H1 (cell line): ENCODE measurements at places on chromosomes 4 and X.

DNA sequence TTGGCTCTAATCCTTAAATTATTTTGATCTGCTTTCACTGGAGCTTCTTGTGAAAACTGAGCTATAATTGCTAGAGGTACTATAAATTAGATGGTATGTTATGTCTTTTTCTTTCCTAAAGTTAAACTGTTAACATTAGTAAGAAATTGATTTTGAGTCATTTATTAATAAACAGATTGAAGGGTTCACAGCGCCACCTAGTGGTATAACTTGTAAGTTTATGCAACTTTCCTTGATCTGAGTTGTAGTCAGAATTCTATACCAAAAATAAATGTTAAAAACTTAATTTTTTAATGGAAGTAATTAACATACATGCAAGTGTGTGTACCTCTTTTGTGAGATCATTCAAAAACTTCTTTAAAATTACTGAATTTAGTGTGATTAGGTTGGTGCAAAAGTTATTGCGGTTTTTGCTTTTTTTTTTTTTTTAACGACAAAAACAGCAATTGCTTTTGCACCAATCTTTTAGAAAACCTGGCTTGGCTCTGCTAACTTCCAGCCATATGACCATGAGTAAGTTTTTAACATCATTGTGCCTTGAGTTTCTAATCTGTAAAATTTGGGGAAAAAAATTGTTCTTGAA, 151.5 kb downstream of the CENPC start:
- DNase-seq, result no peak

- DNase-seq, result no peak
Observed at GRCh38 chr4:3364634-3365314, 72.0 kb downstream of the RGS12 start.

DNA sequence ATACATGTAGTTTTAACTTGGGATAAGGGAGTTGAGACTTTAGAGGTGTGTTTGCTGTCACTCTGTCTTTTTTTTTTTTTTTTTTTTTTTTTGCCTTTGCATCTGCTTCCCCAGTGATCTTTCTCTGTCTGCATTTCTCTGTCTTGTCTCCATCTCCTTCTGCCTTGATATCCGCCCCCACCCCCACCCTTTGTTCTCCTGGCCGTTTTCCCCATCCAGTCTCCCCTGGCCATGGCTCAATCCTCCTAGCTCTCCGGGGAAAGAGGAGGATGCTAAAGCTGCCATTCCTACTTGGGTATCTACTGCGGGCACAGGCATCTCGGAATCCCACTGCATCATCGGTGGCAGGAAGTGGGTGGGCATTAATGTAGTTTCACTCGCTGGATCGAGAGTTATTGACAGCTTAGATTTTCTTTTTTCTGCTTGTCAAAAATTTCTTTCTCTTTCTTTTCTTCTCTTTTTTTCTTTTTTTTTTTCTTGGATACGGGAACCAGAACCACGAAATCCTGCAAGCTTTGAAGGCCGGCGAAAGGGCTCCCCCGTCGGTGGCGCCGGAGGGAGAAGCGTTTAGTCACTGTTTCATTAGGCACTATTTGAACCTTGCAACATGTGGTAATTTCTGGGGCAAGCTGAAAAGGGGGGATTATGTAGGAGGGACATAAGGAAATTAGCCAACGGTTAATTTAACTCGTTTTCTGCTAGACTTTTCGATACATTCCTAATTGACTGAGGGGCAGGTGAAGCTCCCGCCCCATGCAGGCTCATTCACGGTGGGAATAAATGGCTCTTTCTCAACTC, 8.2 kb downstream of the GSX2 start:
- no peak for DNase-seq

GRCh38 chrX:133922390-133922771, 63.0 kb downstream of the GPC3 start:
- DNase-seq, result no peak

GRCh38 chr4:1576304-1576960, 107.7 kb downstream of the FAM53A start:
- DNase-seq, result no peak

DNA sequence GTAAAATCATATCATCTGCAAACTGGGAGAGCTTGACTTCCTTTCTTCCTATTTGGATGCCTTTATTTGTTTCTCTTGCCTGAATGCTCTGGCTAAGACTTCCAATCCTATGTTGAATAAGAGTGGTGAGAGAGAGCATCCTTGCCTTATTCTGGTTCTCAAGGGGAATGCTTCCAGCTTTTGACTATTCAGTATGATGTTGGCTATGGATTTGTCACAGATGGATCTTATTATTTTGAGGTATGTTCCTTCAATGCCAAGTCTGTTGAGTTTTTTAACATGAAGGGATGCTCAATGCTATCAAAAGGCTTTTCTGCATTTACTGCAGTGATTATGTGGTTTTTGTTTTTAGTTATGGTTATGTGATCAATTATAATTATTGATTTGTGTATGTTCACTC, 2144.6 kb upstream of the TENM3 start:
- no peak for DNase-seq

GRCh38 chr4:118398226-118399090, 45.7 kb upstream of the PRSS12 start:
- no peak for DNase-seq

DNA sequence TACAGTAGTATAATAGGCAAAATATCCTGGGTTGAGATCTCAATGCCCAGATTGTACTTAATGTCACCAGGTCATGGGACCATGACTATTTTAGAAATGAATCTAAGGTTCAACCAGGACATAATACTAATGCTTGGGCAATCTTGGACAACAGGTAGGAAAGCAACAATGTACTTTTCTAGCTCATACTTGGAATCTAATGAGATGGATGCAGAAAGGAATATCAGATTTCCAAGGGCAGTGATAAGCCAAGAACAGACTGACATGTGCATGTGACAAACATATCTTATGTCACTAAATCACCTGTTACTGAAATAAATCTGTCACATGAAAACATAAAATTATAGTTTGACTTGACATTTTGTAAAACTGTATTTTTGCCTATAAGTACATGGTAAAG, 51.1 kb downstream of the RPS6KA3 start:
- no peak for DNase-seq

DNA sequence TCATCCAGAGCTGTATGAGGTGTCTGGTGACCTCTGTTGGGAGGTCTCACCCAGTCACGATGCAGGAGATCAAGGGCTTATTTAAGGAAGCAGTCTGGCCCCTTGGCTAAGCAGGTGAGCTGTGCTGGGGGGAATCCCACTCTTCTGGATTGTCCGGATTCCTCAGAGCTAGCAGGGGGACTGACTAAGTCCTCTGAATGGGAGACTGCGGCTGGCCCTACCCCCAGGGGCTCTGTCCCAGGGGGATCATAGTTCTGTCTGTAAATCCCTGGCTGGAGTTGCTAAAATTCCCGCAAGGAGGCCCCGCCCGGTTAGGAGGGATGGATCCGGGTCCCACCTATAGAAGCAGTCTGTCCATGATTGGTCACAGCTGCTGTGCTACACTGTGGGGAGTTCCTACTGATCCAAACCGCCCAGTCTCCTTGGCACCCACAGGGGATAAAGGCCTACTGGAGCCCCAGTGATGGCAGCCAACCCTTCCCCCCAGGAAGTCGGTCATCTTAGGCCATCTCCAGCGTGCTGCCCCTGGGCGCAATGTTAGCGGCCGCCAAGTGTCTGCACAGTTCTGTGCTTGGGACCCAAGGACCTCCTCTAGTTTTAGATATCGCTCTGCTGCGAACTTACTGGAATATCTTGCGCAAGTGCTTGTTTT, 118.2 kb upstream of the KLF8 start:
- peak; percentile 39 for DNase-seq

GRCh38 chr4:109177096-109177810, 125.2 kb downstream of the COL25A1 start:
- no peak for DNase-seq

GRCh38 chrX:69207216-69207615, 42.0 kb upstream of the PJA1 start:
- no peak for DNase-seq

- no peak for DNase-seq
Observed at GRCh38 chr4:22192084-22192511, 243.5 kb upstream of the KCNIP4 start.

DNA sequence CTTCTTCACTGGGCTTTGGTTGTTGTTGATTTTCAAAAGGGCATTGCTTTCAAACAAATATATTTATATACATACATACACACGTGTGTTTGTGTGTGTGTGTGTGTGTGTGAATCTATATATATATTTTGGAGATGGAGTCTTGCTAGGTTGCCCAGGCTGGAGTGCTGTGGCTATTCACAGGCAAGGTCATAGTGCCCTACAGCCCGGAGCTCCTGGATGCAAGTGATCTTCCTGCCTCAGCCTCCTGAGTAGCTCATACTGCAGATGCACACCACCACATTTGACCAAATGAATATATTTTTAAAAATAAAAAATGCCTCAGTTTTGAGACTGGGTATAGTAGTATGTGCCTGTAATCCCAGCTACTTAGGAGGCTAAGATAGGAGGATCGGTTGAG, 34.4 kb downstream of the FRAS1 start:
- no peak for DNase-seq

GRCh38 chr4:153546280-153546679, 80.1 kb downstream of the TMEM131L start:
- DNase-seq, result no peak

DNA sequence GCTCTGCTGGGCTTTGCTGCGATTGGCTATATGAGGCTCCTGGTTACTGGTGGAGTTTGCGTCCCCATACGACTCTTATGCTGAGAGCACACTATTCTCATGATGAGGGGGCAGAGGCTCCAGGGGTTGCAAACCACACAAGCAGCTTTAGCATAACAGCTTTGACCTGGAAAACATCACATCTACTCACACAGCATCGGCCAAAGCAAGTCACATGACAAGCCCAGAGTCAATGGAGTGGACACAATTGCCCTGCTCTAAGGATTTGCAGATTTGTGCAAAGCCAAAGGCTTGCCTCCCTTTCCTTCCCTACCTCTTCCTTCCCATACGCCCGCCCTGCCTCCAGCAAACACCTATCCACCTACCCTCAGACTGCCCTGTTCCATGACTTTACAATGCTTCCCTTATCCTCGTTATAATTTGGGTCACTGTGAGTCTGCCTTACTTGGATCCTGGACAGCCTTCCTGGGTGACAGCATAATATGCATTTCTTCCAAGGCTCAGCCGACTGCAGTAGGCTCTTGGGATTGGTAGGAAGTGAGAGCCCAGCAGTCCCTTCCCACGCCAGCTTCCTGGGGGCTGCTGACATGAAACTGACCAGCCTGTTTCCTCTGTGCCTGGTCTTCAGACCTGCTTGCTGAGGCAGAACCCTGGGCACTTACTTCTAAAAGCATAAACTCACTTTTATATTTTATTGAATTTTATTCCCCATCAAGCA, 208.2 kb upstream of the PSAPL1 start:
- DNase-seq, result no peak

GRCh38 chrX:51694254-51694653, 11.6 kb upstream of the CENPVL2 start:
- DNase-seq, result no peak

DNA sequence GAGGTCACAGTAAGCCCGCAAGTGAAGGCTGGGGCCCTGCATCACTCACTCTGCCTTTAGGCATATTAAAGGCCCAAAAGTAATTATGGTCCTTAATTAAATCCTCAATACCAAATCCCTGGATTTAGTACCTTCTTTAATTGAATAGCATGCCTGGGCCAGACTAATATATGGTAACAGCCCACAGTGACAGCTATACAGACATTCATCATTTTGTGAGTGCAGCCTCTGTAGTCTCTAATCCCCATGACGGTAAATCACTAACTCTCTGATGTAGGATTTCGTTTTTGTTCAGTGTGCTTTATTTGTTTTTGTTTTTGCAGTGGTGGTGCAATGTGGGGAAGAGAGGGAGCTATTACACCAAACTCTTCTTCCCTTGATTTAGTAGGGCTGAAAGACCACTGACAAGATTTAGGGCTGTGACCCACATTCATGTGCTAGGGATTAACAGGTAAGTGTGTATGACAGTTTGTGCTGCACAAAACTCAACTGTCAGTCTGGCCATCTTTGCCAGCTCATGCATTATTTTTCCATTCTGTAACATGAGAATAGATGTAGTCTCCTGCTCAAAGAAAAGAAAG, 60.6 kb upstream of the SLC39A8 start:
- DNase-seq, result no peak

- DNase-seq, result no peak
Observed at GRCh38 chr4:4254666-4255065, 6.6 kb upstream of the TMEM128 start.

DNA sequence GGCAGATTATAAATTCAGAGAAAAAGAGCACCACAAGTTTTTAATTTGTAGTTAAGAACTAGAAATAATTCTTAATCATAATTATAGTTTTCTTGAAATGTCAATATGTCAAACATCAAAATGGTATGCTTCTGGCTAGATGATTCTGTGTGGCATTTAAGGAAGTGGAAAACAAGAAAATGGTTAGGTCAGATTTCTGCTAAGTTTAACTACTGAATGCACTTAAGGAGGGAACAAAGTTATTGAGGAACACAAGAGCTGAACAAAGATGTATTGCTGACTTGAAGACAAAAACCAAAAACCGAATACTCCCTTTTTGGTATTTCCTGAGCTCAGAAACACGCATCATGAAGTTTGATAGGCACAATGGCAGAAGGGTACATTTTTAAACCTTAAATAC, 58.7 kb upstream of the GPR34 start:
- DNase-seq, result no peak

DNA sequence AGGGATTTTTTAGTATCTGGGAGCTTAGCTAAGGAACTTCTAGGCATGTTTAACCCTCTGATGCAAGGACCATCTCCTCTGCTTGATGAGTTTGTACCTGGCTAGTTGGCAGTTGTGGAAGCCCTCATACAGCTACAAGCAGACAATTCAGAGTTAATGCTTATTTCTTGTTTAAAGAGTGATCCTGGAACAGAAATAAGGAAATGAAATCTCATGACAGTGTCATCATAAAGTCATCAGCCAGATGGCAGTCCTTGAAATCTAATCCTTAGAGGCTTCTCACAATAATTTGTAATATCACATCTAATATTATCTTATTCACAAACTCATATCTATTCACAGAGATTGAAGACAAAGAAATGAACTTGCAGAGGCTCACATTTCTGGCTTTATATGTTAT, 581.6 kb upstream of the FTHL17 start:
- DNase-seq, result no peak

DNA sequence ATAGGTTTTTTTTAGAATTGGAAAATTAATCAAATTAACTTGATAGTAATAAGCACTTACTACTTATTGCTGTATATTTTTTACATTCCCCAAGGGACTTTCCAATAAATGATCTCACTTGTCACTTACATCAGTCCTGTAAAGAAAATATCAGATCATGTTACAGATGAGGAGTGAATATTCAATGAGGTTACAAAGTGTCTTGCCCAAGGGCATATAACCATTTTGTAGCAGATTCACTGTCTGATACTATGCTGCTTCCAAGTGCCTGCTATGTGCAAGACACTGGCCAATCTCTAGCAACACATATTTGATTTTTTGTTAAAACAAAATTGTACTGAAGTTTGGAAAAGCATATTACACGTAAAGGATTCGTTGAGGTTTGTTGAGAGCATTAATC, 1287.7 kb downstream of the FAM133A start:
- no peak for DNase-seq
